ENCODE measurements at places on chromosomes 2 and 18.

- no peak for DNase-seq
These were observed 203.6 kb downstream of the FHOD3 start for GRCh38 chr18:36501100-36501499.

DNA sequence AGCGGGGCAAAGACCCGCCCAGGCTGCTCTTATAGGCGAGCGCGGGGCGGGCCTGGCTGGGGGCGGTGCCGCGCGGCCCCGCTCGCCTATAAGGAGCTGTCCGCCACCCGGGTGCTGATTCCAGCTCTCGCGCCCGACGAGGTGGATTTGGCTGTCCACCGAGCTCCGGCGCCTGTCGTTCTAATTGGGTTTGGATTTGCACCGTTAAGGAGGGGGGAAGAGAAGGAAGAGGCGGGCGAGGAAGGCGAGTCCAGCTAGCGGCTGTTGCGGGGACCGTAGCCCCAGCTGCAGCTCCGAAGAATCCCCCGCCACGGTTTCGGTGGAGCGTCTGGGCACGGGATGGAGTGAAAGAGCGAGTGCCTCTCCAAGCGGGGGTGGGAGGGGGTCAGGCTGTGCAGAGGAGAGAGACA lies at the start of gene CNTNAP5:
Gene CNTNAP5 (plus strand): TSS at position 117 of the 410 bp plus-strand sequence. CDS start 364 bp downstream, outside the sequence.
- DNase-seq: peak; percentile 72

- DNase-seq: peak; percentile 6
These were observed 681 bp downstream of the ACADL start for GRCh38 chr2:210224591-210224940.

- DNase-seq: no peak
These were observed 16.7 kb upstream of the DUSP2 start for GRCh38 chr2:96161898-96162297.

- DNase-seq: no peak
These were observed 593.9 kb upstream of the NETO1 start for GRCh38 chr18:73461780-73462059.

DNA sequence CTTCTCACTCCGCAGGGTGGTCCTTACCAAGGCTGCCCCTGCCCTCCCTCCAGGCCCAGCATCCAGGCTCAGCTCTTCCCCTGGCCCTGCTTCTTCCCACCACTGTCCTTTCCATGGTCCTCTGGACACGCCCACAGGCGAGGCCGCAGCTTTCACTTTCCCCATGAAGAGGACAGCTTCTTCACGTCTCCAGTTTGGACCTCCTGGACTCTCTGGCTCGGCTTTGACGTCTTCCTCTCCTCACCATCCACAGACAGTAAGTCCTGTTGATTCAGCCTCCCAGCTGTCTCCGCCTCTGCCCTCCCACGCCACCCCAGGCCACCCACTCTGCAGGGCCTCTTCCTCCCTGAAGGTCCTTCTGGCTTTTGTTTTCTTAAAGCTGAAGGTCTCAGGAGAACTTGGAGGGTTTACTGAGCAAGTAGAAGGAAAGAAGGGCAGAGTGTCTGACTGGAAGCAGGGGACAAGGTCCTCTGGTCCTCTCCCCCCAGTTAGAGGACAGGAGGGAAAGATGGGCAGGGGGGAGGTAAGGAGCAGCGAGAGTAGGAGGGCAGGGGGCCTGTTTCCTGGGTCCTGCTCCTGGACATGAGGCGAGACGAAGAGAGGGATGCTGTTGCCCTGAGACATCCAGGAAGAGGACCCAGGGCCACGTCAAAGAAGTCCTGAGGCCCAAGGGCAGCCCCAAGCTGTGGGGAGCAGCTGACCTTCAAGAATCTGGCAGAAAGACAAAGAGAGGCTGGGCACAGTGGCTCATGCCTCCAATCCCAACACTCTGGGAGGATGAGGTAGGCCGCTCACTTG lies 24.7 kb upstream of the NMUR1 start:
- peak; percentile 38 for DNase-seq

DNA sequence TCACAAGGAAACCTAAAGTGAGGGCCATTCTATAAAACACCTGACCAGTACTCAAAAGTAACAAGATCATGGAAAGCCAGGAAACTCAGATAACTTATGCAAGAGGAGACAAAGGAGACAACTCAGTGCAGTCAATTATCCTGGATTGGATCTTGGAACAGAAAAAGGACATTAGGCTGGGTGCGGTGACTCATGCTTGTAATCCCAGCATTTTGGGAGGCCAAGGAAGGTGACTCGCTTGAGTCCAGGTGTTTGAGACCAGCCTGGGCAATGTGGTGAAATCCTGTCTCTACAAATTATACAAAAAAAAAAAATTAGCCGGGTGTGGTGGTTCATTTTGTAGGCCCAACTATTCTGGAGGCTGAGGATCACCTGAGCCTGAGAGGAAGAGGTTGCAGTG lies 424.5 kb upstream of the SPRED2 start:
- DNase-seq: no peak

DNA sequence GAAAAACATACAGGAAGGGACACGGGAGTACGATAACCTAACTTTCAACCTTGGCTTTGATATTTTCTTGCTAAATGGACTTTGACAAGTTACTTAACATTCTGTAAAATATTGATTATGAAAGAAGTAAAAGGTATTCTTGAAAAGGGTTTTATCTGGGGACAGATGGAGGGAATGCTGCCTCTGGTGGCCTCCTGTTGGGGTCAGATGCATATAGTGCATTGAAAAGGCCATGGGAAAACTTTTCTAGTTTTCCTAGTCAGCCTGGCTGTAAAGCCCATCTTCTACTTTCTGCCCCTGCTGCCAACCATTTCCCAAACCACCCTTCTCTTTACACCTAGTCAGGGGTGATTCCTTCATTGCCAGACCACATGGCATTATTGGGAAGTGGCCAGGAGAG lies 22.2 kb upstream of the MSTN start:
- no peak for DNase-seq

- no peak for DNase-seq
These were observed 26.6 kb upstream of the NAPG start for GRCh38 chr18:10499230-10499629.

GRCh38 chr2:135586148-135586547 lies 54.9 kb downstream of the R3HDM1 start:
- no peak for DNase-seq

DNA sequence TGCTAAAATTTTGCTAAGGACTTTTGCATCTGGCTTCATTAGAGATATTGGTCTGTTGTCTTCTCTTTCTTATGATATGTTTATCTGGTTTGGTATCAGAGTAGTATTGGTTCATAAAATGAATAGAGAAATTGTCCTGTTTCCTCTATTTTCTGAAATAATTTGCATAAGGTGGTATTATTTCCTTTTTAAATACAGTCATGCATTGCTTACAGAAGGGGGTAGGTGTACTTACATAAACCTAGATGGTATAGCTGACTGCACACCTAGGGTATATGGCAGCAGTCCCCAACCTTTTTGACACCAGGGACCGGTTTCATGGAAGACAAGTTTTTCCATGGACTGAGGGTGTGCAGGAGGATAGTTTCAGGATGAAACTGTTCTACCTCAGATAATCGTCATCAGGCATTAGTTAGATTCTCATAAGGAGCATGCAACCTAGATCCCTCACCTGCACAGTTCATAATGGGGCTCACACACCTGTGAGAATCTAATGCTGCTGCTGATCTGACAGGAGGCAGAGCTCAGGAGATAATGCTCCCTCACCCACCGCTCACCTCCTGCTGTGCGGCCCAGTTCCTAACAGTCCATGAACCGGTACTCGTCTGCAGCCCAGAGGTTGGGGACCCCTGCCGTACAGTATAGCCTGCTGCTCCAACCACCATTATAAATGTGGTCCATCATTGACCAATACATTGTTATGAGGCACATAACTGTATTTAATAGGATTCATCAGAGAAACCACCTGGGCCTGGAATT lies 189.2 kb downstream of the FAM210A start:
- no peak for DNase-seq

DNA sequence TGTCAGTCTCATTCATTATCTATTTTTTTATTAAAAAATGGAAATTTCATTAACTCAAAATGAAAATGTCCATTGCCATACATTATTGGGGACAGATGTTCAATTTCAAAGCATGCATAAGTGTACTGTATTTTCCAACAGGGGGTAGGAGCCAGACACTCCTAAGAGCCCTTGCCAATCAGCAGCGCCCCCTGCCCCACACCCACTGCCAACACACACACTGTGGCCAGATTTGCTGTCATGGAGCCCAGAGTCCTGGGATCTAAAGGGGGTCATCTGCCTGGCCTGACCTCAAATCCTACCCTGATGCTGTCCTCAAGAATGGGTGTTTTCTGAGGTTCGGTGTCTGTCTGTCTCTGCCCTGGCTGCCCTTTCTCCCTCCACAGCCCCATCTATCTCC lies 162.2 kb upstream of the TWIST2 start:
- DNase-seq: no peak

GRCh38 chr2:198452327-198452726 lies 647.9 kb downstream of the PLCL1 start:
- DNase-seq: no peak

DNA sequence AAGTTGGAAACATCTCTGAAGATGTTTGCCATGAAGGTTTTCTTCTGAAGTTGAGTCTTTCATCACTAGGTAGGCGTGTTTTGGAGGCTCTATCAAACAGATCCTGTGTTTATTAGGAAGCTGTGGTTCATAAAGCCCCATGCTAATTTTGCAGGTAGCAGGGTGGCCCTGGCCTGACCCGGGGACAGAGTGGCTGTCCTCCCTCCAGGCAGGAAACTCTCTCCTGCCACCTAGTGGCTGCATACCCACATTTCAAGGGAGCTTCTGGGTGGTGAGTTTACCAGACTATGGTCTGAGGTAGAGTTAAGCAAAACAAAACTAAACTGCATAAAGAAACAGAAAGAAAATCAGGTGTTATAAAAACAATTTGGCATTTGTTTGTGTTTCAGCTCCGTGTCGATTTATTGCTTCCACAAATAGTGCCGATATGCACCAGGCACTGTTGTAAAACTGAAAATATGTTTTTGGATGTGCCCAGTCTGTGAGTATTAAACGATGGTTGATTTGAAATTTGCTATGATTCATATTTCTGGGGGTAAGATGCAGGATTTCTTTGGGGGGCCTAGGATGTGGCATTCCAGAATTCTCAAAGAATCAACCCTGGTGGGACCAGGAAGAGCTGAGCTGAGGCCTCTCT lies 26.0 kb upstream of the IL37 start:
- DNase-seq: no peak

DNA sequence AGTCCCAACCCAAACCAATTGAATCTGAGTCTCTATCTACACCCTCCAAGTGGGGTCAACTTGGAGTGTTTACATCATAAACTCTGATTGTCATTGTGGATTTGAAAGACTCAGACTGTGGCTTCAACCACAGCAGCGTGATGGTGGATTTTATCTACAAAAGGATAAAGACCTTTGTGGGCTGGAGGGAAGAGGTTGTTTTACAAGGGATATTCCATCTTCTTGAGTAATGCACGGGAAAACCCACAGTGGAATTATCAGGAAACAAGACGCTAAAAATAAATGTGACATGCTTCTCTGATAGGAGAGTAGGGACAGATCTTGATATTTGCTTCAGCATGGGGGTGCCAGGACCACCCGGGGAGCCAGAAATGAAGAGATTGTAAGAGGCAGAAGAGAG lies 93.5 kb downstream of the LPIN1 start:
- no peak for DNase-seq

- DNase-seq: peak; percentile 45
These were observed at the start of gene ST6GAL2 for GRCh38 chr2:106885971-106886915. ST6GAL2 (minus strand) TSS chr2:106886167; CDS start chr2:106843977, 42,190 bp downstream.

DNA sequence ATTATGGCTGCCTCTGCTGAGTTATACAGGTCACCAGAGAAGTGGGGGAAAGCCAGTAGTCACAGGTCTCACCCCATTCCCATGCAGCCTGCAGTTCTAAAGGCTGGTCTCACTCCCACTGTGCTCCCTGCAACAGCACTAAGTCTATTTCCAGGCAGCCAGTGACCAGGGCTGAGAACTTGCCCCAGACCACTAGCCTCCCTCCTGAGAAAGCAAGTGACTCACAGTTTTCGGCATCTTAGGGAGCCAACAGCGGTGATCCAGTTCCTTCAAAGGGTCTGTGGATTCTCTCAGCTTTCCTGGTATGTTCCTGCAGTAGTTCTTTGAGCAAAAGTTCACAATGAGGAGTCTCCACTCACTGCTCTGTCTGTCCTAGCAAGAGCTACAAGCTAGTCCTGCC lies 329.6 kb upstream of the MAP2 start:
- DNase-seq: no peak

GRCh38 chr18:61333746-61334490 lies 688 bp downstream of the CDH20 start:
- peak; percentile 21 for DNase-seq

DNA sequence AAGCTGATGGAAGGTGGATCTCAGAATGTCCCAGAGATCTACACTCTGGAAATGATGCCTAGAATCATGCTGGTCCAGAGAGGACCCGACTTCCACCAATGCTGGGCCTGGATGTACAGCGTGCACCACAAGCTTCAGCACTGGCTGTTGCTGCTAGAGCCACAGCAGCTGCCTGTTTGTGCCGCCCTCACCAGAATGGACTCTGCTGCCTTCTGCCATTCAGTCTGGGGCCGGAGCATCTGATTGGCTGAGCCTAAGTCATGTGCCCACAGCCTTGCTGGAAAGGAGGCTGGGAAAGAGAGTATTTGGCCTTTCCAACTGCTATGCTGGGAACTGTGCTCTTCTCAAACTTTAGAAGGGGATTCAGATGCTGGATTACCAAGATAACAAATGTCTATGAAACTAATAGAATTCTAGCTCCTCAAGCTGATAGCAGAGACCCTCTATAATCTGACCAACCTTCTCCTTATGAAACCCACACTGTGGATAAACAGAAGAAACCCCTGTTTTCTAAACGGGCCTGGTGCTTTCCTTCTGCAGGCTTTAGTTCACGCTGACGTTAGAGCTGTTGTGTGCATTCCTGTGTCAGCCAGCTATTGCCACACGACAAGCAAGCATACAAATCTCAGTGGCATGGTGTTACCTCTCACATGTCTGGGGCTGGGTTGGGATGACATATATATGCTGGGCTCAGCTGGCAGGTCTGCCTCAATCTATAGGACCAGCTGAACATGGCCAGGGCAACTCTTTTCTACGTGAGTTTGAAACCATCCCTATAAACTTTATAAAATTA lies 4.1 kb upstream of the LOXHD1 start:
- DNase-seq: peak; percentile 5

DNA sequence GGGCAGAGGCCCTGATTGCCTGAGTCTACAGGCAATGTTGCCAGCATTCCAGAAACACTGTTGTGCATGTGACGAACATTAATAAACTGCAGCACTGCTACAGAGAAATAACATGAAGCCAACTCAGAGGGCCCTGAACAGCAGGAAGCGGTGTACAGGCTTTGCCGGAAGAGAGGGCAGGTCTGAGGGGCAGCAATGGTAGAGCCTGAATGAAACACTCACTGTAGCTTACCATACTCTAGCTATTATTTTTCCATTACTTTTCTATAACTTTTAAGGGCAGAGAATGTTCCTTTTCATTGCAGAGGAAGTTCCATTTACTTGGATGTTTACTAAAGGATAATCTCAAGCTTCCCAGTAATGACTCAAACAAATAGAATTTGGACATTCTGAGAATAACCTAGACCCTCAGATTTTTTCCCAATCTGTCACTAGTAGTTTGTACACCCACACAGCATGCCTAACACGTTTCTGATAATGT lies 150.4 kb downstream of the MTX2 start:
- DNase-seq: no peak

GRCh38 chr2:115908731-115909130 lies 1466.3 kb downstream of the DPP10 start:
- DNase-seq: no peak
